Fibroblast of pulmonary artery (primary cell): ENCODE measurements at places on chromosomes 4 and X.
A peak's percentile ranks its signal among the peaks of the same experiment; 100 is the strongest.

DNA sequence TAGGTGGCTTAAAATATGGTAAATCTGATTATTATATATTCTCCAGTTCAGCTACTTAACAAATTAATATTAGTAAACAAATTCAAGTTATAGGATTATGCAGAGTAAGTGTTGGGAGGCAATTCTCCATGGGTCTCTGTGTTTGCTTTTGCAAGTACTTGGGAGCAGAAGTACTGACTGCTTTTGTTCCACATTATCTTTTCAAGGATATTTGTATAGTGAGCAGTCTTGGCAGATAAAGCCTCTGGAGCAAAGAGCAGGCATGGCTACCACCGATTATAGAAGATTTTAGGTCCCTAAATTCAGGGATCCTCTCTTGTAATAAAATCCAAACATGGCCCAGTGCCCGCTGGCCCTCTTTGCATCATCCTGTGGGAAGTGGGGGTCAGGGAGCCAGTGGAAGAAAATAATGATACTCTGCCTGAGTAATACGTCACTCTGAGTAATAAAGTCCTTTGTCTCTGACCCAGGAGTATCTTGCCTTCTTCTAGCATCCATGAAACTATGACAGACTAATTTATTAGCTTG lies 23.2 kb downstream of the NDNF start:
- DNase-seq = peak; percentile 66

DNA sequence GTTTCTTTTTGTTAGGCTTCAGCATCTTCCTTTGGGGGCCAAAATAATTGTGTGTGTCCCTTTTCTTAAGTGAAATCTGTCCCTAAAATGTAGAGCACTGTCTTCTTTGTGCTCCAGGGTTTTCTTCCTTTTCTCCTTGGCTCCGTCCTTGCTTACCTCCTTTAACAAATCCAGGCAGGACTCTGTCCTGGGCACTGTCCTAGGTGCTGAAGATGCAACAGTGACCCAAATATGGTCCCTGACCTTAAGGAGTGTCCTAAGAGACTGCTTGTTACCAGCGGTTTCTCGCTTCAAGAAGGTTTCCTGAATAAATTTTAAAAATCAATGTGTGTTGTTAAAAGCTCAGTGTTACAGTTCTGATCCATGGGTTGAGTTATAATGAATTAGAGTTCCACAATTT lies 471.8 kb downstream of the KCNIP4 start:
- peak; percentile 10 for DNase-seq

- no peak for DNase-seq
These were observed 1.5 kb downstream of the FRMPD3 start for GRCh38 chrX:107450823-107451509.

DNA sequence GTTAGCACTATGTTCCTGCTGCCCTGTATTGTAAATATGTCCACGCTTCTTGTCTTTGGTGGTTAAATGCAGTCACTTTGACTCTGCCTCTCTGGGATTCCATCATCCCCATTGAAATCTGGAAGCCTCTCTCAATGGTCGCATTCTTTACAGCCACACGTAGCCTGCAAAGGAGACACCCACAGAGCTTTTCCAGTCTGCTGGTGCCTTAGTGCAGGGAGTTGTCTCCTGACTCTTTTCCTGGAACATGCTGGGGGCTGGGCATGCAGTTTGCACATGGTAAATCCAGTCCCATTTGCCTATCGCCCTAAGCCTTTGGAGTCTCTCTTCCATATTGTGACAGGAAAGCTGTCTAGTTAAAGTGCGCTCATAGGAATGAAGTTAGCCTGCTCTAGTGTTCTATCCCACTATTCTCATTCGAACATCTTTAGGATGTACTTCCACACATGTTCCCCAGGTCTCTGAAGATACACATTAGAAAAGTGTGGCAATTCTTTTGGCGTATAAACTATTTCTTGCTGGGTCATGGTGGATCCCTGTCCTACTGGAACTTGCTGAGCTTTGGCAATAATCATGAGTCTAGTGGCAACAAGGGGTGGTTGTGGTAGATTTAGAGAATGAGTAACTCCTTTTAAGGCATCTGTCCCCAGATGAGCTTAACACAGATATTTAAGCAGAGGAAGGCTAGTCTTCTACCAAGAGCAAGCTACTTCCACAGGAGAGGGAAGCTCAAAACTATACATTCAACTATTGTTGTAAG lies 33.7 kb downstream of the COQ2 start:
- DNase-seq = no peak

DNA sequence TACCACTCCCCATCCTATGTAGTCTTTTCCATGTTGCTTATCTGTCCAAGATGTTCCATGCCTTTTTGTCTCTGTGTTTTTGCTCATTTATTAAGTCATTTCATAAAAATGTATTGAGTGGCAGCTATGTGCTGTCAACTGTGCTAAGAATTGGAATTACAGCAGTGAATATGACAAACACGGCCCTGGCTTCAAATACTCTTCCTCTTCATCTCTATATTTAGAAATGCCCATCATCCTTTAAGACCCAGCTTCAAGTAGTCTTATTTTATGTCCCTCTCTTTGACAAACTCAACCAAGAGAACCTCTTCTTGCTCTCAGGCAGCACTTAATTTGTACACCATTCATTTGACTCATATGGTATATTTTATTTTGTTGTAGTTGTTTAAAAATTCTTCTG lies 55.4 kb upstream of the AMOT start:
- DNase-seq = no peak

DNA sequence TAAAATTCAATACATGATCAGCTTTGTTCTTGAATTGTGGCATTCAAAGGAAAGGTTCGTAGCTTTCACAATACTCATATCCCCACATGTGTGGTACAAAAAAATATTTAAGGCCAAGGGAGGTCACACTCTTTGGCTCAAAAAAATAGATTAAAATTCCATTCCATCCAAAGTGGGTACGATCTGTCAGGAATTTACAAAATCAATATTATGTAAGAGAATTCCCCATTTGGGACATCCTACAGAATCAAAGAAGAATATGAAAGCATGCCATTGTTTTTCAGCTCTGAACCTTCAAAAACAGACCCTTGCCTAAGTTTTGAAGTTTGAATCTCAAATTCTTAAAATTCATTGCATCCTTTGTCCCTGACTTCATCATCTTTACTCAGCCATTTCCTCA lies 85.8 kb downstream of the MID1 start:
- DNase-seq = peak; percentile 30

DNA sequence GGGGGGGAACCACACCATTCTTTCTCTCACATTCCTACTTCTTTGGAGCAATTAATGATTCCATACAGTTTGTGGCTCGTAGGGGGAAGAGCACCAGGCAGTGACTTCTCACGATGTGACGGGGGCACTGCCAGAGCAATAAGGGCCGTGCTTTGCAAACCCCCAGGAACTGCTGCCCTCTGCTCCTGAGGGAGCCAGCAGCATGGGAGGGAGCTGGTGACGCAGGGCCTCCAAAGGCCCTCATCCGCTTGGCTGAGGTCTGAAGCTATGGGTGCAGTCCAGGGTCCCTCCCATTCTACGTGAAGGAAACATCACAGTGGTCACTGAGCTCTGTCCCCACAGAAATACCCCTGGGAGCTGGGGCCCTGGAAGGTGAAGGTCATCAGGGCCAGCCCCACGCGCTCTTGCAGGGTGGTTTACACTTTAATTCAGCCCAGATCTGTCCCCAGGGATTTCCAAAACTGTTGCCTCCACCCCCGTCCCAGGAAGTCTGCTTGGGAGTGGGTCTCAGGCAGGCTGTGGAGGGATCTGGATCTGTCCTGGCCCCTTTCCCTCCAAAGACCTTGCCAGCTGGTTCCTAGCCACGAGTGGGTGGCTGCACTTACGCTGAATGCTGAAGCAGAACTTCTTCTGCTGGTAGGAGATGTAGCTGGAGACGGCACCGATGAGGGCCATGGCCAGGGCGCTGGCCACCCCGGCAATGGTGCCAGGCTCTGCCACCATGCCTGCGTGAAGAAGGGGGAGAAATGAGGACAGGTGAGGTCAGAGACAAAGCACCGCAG lies 82.6 kb downstream of the MTMR1 start:
- no peak for DNase-seq

DNA sequence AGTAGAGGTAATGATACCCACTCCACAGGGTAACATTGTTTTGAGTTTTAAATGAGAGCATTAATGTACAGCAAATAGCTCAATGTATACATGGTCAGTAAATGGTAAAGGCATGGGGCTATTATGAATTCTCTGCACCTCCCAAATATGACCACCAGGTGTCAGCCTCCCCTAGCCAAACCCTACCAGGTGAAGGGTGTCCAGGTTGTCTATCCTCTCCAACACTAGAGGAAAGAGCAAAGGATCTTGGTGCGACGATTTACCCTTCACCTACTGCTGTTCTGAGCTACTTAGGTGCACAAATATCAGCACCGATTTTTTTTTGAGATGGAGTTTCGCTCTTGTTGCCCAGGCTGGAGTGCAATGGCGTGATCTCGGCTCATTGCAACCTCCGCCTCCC lies 26.5 kb upstream of the XIAP start:
- DNase-seq = peak; percentile 58

DNA sequence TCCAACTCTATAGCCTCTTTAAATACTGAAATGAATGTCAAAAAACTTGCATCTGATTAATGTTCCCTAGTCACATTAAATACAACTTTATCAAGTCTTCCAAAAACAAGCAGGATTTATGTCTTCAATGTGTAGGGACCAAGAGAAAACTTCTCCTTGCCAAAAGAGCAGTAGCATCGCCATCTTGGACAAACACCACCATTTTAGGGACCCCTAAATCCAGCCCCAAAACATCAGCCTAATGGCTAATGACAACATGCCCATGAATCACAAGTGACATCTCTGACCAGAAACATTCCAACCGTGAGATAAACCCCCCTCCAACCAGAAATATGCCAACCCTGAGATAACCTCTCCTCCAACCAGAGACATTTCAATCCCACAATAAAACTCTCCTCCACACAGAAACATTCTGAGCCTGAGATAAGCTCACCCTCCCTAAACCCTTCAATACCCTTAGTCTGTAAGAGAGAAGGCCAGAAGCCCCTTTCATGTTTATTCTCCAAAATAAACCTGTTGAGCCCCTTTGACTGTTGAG lies 697.4 kb downstream of the TRAM1L1 start:
- DNase-seq = peak; percentile 2

DNA sequence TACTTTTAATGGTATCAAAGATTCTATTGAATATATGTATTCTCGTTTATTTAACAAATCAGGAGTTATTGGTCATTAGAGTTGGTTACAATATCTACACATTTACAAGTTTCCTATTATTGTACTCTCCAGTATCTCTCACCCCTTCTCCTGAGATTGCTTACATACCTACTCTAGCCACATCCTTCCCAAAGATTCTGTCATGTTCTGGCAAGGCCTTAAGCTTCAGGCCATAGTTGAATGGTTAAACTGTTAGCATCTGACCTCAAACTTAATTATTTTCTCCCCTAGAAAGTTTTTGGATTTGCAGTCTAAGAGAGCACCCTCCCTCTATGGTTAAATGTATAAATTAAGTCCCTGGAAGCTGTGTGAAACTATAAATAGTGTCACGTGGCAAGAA lies 784.2 kb downstream of the GLUD2 start:
- DNase-seq = peak; percentile 7

DNA sequence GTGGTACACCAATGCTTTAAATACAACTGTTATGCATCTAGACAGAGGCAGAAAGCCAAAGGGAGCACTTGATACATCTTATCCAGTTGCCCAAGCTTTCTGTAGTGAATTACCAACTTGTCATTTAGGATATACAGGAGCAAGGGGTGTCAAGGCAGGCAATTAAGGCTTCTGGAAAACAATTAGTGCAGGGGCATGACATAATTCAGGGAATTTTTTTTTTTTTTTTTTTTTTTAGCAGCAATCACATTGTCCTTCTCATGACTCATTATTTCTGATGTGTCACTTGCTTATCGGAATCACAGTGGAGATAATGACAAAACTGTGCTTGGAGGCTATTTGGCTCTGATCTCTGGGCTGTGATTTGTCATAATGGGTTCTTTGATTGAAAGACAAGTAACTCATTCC lies 259.5 kb downstream of the ARHGAP24 start:
- no peak for DNase-seq

DNA sequence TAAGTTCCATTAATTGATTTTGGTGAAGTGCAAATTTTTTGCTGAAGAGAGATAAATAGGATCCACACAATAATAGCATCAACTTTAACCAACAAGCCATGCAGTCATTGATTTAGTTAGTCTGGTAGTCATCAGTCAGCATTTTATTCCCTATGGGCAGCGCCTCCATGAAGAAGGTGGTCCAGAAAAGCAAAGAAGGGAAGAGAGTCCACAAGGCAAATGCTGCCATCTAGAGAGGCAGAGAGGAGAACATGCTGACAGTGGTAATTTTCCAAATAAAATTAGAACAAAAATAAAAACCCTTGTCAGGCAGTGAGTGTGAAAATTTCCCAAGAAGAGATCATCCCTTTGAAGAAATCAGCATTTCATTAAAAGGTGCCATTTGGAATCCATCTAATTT lies 366.7 kb upstream of the FAM241A start:
- no peak for DNase-seq

GRCh38 chrX:30190426-30190825 lies 24.9 kb upstream of the MAGEB2 start:
- no peak for DNase-seq

DNA sequence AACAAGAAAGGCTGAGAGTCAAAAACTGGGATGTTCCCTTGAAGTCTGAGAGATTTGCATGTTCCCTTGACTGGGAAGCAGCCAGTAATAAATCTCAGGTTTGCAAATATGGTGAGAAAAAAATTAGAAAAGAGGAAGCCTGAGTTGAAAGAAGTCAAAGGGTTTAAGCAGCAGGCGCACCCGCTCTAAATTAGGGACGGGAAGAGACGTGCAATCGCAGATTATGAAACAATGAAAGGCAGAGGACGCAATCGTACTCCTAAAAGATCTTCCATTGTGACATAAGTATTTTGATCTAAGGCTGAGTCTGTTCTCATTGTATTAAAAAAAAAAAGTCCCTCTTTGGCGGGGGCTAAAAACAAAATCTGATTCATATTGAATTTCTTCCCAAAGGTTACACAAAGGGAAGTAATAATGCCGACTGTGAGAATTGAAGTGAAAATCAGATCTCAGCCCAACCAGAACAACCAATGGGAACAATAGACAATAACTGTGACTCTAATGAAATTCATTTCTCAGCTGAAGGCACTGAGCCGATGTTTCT lies 28.2 kb downstream of the SAT1 start:
- DNase-seq = no peak

- no peak for DNase-seq
These were observed 222.8 kb downstream of the TRAM1L1 start for GRCh38 chr4:116862592-116862991.

DNA sequence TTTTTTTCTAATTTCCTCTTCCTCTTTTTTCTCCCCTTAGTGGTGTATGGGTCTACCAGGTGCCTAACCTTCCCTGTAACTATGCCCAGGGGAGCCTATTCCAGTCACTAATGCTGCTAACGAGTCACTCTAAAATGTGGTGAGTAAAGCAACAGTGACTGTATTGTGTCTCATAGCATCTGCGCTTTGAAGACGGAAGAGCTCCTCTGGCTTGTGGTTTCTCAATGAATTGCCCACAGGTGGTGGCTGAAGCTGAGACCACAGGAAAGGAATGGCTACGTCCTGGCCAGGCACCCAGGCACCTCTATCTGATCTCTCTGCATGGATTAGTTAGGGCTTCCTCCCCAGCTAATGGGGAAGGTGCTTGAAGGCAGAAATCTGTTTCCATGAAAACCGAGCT lies 763.5 kb upstream of the FRG1 start:
- DNase-seq = no peak
